ENCODE measurements at places on chromosomes 3 and 15. TPM values are rescaled to one million over a fixed set of nuclear protein-coding genes. Genes with fewer than 3 reads are reported as not detected.

GRM7 gene
- total RNA-seq: not detected

TTLL13 gene
- 1.4 TPM for total RNA-seq

ISY1 gene
- 73.8 TPM for total RNA-seq

CELF6 gene
- total RNA-seq: 0.21 TPM

FANCD2OS gene
- not detected for total RNA-seq

MYEF2 gene
- 24.2 TPM for total RNA-seq

DNA sequence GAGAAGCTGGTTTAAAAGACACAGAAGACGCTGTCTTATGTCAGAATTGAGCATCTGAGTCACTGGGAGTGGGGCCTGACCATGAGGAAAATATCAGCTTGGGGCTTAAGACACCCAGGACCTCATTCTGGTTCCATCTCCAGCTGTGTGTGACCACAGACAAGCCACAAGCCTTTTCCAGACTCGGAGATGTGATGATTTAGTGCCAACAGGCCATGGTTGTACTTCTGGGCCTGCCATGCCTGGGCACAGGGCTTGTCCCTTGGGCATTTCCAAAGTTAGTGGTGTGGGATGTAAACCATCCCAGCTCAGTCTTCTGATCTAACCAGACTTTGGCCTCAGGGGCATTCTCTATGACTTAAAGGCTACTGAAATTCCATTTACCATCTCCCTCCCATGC lies 269.8 kb downstream of the RYR3 start:
- no peaks in the 10 kb centered on the region for H3K4me1 ChIP-seq
- H3K27ac ChIP-seq: no peak overlapping the region
- no peak overlapping the region for H3K4me3 ChIP-seq
- H3K36me3 ChIP-seq: no peaks in the 10 kb centered on the region

DNA sequence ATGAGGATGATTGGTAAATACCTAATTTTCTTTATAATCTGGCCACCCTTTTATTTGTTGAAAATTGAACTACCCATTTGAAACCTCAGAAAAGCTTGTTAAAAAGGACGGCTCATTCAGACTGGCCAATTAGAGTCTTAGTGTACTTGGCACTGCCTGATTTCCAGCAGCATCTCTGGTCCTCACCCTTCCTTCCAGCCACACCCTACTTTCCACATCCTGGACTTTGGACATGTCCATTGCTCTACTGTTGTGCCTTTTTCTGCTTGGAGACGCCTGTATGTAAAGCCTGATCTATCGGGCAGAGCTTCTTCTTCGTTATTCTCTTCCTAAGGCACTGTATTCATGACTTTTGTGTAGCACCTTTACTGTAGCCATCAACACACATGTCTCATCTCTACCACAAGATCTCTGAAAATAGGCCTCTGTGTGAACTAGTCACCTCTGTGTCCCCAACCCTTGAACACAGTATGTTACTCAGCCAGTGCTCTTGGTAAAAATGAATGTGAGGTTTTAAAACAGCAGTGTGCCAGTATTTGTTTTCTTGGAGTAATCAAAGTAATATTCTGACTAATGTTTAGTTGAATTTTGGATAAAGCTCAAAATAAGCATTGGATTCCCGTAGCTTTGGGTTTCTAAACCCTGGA lies 6.8 kb downstream of the RBM5 start:
- H3K27ac ChIP-seq: peak overlapping the region; percentile 11
- no peak for DNase-seq
- no peaks in the 10 kb centered on the region for H3K27me3 ChIP-seq
- no peak overlapping the region for H3K4me3 ChIP-seq

GRCh38 chr3:111702996-111703985 lies 108.1 kb upstream of the ZBED2 start:
- no peak overlapping the region for H3K4me3 ChIP-seq
- no peaks in the 10 kb centered on the region for H3K27me3 ChIP-seq
- H3K4me1 ChIP-seq: peaks cover 47% of the 10 kb centered on the region

- no peak overlapping the region for H3K27ac ChIP-seq
- H3K4me1 ChIP-seq: no peaks in the 10 kb centered on the region
- peaks cover 15% of the 10 kb centered on the region for H3K27me3 ChIP-seq
- H3K4me3 ChIP-seq: no peak overlapping the region
- H3K36me3 ChIP-seq: no peaks in the 10 kb centered on the region
Measured at GRCh38 chr15:59562448-59563186, 49.0 kb upstream of the GCNT3 start.

DNA sequence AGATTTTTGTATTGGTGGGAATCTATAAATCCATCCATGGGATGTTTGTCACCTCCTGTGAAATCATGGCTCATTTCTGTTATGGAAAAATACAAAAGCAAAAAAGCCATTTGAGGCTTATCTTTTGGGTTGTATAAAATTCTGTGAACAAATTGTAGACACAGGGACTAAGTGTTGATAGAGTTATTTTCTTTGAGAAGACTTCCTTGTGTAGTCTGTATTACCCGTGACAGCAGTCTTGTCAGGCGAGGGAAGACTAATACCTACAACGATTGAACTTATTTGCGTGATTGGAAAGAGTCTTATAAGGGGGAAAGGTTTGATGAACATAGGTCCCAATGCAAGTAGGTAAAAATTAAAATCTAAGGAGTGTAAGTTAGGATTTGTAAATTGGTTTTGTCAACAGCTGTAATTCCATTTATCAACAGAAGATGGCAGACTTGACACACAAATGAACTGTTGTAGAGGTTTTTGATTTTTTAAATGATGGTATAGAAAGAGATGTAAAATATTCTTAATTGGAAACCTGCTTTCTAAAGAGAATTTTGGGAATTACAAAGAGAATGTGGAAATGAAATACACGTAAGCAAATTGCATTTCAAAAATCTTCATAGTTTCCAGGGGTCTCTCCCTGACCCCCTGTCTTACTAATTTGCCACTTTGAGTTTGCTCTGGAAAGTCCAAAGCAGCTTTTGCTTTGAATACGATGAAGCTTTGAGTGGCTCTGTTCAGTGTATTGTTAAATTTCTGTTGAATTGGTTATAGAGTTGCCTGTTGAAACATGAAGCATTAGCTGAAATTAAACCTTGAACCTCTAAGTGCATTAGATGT lies 33.2 kb downstream of the SLC25A26 start:
- H3K36me3 ChIP-seq: peaks cover 10% of the 10 kb centered on the region
- no peak overlapping the region for H3K27ac ChIP-seq
- H3K4me1 ChIP-seq: peaks cover 6% of the 10 kb centered on the region
- no peak for DNase-seq
- H3K4me3 ChIP-seq: no peak overlapping the region

GRCh38 chr3:42829083-42829627 lies 19.9 kb downstream of the ACKR2 start:
- H3K27me3 ChIP-seq: peaks cover 25% of the 10 kb centered on the region
- H3K4me3 ChIP-seq: no peak overlapping the region
- peaks cover 9% of the 10 kb centered on the region for H3K4me1 ChIP-seq
- no peak overlapping the region for H3K27ac ChIP-seq

DNA sequence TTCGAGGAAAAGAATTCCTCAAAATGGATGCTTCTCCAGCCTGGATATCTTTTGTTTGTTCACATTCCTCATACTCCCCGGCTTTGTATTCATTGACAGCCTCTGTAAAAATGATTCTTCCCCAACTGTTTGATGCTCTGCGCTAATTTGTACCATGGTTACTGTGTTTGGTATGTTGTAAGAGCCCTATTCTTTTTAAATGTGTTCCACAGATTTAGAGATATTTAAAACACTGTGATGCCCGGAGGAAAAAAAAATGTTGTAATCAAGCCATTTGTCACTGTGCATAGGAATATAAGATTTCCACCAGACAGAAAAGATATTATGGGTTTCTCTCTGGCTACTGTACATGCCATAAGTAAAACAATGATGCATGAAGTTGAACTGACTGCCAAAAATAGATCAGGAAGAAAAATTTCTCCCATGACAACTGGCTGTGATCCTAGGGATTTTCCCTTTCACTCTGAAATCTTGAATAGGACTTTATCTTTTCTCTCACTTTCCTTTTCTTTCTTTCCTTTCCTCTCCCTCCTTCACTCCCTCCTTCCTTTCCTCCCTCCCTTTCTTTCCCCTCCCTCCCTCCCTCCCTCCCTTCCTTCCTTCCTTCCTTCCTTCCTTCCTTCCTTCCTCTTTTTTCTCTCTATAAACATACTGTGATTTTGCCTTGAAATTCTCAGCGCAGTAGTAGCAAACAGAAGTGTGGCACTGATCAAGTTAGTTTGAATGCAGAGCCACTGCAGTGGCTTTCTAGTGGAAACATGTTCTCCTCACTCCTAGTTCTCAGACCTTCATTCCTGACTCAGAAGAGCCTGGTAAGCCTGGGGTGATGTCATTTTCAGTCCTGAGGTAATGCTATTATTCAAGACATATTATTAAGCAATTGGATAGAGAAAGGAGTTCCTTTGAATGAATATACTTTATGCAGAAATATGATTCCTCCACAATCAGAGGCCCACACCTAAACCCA lies 254.9 kb upstream of the TBL1XR1 start:
- no peaks in the 10 kb centered on the region for H3K27me3 ChIP-seq
- H3K4me1 ChIP-seq: peaks cover 8% of the 10 kb centered on the region
- H3K36me3 ChIP-seq: no peaks in the 10 kb centered on the region
- DNase-seq: no peak

GRCh38 chr15:100484443-100484842 lies 44.3 kb downstream of the CERS3 start:
- no peak overlapping the region for H3K4me3 ChIP-seq
- no peaks in the 10 kb centered on the region for H3K4me1 ChIP-seq
- H3K36me3 ChIP-seq: no peaks in the 10 kb centered on the region
- H3K27ac ChIP-seq: no peak overlapping the region
- no peak for DNase-seq

DNA sequence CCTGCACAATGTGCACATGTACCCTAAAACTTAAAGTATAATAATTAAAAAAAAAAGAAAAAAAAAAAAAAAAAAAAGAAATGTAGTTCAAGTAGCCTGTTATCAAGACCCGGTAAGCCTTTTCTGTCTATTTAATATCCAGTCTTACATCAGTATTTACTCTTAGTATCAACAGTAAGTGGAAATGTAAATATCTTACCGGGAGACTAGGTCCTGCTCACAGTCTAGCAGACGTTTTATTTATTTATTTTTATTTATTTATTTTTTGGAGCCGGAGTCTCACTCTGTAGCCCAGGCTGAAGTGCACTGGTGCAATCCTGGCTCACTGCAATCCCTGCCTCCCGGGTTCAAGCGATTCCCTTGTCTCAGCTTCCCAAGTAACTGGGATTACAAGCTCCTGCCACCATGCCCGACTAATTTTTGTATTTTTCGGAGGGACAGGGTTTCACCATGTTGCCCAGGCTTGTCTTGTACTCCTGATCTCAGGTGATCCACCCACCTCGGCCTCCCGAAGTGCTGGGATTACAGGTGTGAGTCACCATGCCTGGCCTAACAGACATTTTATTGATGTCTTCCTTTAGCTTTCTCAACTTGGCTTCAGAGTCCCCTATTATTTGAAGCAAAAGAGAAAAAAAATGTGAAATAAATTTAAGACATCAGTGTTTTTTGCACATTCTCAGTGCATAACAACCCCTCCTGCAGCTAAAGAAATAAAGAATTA lies 19.9 kb downstream of the C2CD4B start:
- H3K4me3 ChIP-seq: no peak overlapping the region
- DNase-seq: no peak
- peaks cover 3% of the 10 kb centered on the region for H3K4me1 ChIP-seq
- peaks cover 1% of the 10 kb centered on the region for H3K27me3 ChIP-seq
- no peak overlapping the region for H3K27ac ChIP-seq

DNA sequence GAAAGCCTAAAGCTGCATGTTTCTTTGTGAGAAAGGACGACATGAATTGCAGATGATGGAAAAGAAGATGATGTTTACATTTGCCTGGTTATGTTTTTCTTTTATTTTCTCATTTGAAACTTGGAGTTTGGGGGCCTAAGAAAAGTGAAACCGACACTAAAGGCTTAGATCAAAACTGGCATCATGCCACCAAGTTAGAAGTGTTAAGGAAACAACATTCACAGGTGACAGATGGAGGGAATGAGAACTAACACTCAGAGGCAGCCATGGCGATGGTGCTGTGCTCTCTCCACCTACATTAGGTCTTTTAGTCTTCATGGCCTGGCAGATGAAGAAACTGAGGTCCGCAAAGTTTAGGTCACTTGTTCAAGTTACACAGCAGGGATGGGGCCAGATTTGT lies 923.6 kb downstream of the TUSC7 start:
- no peak overlapping the region for H3K27ac ChIP-seq
- H3K27me3 ChIP-seq: no peaks in the 10 kb centered on the region
- H3K4me1 ChIP-seq: no peaks in the 10 kb centered on the region
- H3K4me3 ChIP-seq: no peak overlapping the region

DNA sequence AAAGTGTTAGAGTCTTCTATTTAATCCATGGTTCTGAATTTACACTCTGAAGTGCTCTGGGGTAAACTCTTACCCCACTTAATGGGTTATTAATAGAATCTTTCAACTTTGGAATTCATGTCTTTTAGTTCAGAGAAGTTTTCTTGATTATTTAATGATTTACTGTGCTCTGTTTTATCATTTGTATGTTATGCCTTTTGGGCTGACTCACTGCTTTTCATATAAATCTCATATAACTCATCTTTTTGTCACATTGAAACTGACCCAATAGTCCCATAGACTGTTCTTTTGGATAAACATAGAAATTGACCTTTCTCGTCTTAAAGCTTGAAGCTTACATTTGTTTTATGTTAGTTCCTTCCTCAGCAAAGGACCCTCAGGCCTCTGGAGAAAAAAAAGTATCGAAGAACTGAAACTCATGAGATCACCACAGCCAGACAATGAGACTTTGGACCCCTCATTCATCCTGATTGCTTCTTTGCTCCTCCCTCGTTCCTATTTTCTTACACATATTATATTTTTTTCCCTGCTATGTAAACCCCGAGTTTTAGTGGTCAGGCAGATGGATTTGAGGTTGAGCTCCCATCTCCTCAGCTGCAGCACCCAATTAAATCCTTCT lies 229.1 kb upstream of the CBLB start:
- no peak overlapping the region for H3K27ac ChIP-seq
- DNase-seq: no peak
- H3K4me1 ChIP-seq: peaks cover 5% of the 10 kb centered on the region
- H3K27me3 ChIP-seq: no peaks in the 10 kb centered on the region

DNA sequence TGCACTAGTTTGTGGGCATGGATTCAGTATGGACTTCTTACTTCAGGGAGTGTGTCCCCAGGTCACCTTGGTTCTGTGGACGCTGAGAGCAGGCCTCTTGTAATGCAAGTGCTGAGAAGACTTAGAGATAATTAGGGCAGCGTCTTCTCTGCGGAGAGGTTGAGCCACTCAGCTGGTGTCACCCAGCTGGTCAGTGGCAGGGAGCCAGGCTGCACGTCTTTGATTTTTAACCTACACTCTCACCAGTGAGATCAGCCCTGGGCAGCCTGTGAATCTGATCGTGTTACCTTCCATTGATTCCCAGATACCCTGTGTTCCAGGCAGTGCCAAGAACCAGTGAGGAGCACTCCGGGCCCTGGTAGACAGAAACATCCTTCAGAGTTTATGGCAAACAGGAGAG lies 92.6 kb downstream of the SLCO3A1 start:
- H3K27ac ChIP-seq: no peak overlapping the region
- H3K36me3 ChIP-seq: peaks cover 4% of the 10 kb centered on the region
- H3K27me3 ChIP-seq: peaks cover 4% of the 10 kb centered on the region
- no peak overlapping the region for H3K4me3 ChIP-seq
- DNase-seq: no peak
- H3K4me1 ChIP-seq: peaks cover 32% of the 10 kb centered on the region

Measured in activated CD4-positive, alpha-beta T cell treated with anti-CD3 and anti-CD28 coated beads, Interleukin-2, amount 10 ng/mL, durations not matched to agents 24 days and 14 days (primary cell).